ENCODE measurements at places on chromosomes 4 and X.

DNA sequence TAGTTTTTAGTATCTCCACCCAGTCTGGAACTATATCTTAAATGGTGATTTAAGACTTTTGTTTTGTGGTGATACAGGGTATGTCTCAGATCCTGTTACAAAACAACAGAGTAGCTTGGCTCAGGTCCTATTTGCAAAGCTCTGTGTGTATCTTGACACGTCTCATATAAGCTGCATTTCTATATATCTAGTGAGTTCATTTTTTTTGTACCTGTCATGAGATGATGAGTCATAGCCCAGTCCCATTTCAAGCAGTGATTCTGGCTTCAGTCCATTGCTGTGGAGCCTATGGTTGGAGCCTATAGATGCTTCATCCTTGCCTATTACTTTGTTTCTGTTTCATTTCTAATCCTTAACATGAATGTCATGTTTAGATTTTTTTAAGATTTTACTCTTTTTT is 23.0 kb downstream of the GRXCR1 start:
- DNase-seq: no peak

- no peak for DNase-seq
Observed at GRCh38 chrX:40402831-40403533, 177.8 kb upstream of the ATP6AP2 start.

DNA sequence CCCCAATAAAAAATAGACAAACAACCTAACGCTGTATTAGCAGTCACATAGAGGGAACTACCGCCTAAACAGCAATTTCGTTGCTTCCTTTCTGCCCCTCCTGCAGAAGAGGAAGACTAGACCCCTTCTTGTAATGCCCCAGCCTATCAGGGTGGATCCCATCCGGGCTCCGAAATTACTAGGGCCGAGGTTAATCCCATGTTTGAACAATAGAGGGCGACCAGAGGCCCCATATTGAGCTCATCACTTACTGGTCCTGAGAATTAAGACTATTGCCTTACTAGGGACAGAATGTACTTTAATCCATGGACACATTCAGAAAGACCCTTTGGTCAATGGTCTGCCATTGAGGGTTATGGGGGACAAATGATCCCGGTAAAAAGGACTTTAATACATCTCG is 11.8 kb upstream of the ZNF630 start:
- DNase-seq: peak; percentile 50

- no peak for DNase-seq
Observed at GRCh38 chr4:34633241-34633640, 1611.1 kb downstream of the ARAP2 start.

- peak; percentile 21 for DNase-seq
Observed at GRCh38 chr4:99816545-99817308, at the start of gene DAPP1. DAPP1 (plus strand) TSS chr4:99816827; CDS start chr4:99816914, 87 bp downstream.

- DNase-seq: no peak
Observed at GRCh38 chr4:164446516-164446915, 307.4 kb upstream of the SMIM31 start.

DNA sequence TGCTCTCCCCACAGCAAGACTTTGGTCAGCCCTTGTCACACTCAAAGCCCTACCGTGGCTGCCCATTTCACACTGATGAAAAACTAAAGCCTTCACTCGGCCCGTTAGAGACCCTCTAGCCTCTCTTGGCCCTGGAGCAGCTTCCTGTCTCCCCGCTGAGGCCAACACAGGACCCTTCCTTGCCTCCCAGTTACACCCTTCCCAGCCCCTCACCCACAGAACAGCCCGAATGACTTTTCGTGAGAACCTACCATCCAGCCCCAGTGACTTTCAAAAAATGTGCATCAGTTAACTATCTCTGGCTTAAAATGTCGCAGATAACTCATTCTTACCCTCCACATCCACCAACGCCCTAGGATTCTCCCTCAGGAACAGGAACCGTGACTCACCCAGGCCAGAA is 756 bp upstream of the TAF9B start:
- DNase-seq: no peak

DNA sequence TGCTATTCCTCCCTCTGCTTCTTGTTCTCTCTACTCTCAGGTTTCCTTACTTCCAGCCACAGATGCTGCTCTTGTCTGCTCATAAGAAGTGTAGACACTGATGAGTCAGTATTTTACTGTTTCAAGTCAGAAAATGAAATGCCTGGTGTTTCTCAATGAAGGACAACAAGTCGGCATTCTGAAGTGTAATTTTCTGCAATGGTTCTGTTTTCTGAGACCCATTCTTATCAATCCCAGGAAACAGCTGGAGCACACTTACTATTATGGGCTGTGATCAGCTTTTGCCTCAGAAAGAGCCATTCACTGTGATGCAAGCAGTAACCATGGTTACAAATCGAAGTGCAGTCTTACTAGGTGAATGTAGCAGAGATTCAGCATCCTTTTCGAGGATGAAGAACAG is 42.0 kb downstream of the SLC4A4 start:
- DNase-seq: no peak

GRCh38 chr4:106195435-106195950 is 120.5 kb downstream of the TBCK start:
- no peak for DNase-seq

DNA sequence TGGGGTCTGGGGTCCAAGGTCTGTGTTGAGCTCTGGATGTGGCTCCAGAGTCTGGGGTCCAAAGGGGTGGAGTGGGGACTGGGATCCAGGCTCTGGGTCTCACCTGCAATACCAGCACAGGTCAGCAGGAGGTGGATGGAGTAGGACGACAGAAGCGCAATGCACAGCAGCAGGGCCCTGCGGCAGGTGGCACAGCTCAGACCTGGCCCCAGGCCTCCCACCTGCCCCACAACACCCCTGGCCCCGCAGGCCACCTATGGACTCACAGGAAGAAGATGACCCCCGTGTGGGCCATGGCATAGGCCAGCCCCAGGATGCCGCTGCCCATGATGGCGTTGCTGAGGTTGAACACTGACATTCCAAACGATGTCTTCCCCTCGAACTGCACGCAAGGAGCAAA is 3.4 kb downstream of the SLC38A5 start:
- DNase-seq: no peak

DNA sequence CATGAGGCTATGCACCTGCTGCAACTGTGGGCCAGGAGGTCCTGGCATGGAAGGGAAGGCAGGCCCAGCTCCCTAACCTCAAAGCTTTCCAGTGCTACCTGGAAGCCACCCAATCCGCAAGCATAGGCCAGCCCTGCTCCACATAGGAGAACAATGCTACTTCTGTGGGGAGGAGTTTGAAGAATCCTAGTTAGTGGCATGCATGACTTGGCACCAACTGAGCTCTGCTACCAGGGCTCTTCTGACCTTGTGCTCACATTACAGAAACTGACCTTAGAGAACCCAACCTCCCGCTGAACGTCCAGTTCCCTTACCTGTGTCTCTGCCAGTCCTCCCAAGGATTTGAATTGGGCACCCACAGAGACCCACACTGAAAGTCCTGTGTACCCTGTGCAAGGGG is 58.8 kb downstream of the USP46 start:
- DNase-seq: no peak

GRCh38 chr4:85084371-85085094 is 118.0 kb upstream of the WDFY3 start:
- no peak for DNase-seq

DNA sequence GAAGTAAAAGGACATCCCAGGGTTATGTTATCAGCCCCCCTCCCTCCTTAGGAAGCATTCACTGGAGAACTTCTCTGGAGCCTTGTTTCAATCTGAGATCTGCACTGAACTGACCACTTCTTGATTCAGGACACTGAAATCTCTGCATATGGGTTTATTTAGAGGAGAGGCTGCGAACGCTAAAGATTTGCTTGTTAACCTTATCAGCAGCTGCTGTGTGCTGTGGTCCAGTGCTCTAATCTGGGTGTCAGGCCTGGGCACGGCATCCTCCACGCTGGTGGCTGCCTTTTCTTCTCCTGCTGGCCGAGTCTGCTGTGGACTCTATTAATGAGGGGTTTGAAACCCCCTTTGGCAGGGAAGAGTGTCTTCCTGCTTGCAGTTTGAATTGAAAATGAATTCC is 1094.7 kb upstream of the TENM3 start:
- no peak for DNase-seq

DNA sequence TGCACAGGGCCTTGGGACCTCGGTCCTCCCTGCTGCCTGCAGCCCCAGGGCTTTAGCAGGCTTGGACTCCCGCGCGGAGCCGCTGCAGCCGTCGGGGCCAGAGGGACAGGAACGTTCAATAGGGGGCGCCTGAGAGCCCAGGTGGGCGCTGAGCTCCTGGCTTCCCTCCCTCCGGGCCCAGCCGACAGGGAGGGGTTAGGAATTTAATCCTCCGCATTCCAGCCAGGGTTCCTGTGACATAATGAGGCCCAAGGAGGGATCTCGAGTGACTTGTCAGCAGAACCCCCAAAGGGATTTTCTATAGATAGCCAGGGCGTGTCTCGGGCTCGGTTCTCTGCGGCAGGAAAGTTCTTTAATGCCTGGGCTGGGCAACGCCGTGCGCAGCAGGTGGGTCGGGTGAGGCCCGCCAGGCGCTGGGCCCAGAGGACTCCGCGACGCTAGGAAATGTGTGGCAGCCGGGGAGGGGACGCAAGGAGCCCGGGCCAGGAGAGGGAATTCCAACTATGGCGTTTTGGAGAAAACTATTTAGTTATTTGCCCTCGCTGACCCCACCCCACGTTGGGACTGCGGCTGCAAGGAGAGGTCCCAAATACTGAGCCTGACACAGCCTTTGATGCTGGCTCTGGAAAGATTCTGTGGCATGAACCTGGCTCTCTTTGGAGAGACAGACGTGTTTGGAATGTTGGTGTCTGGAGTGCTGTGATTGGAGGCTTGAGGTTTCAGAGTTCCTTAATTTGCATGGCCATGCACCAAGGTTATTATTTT is 285.2 kb upstream of the GATB start:
- peak; percentile 72 for DNase-seq

DNA sequence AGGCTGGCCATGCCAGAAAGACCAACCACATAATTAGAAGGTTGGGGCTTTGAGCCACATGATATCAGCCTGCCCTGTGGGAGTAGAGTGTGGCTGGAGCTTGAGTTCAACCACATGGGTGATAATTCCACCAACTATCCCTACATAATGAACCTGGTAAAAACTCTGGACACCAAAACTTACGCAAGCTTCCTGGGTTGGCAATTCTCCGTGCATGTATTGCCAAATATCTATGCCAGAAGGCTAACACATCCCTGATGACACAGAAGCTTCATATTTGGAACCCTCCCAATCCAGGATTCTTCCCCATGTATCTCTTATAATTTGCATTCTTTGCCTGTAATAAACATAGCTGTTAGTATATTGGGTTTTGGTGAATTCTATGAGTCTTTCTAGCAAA is 68.2 kb downstream of the FUNDC1 start:
- DNase-seq: no peak

DNA sequence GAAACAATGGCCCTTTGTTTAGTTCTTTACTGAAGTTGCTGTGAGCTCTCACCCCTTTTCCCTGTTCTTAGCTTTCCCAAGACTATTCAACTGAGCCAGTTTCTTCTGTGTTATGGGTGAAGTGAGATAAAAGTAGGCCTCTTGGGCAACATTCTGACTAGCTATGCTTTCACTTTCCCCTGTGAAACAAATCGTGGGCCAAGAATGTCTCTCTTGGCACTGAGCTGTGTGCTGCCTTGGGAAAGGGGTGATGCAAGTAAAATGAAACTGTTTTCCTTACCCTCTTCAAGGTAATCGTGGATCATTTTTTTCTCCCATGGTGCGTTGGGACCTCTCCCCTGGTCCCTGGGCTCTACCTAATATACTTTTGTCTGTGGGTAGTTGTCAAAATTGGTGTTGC is 653.9 kb upstream of the MAGEB2 start:
- no peak for DNase-seq

DNA sequence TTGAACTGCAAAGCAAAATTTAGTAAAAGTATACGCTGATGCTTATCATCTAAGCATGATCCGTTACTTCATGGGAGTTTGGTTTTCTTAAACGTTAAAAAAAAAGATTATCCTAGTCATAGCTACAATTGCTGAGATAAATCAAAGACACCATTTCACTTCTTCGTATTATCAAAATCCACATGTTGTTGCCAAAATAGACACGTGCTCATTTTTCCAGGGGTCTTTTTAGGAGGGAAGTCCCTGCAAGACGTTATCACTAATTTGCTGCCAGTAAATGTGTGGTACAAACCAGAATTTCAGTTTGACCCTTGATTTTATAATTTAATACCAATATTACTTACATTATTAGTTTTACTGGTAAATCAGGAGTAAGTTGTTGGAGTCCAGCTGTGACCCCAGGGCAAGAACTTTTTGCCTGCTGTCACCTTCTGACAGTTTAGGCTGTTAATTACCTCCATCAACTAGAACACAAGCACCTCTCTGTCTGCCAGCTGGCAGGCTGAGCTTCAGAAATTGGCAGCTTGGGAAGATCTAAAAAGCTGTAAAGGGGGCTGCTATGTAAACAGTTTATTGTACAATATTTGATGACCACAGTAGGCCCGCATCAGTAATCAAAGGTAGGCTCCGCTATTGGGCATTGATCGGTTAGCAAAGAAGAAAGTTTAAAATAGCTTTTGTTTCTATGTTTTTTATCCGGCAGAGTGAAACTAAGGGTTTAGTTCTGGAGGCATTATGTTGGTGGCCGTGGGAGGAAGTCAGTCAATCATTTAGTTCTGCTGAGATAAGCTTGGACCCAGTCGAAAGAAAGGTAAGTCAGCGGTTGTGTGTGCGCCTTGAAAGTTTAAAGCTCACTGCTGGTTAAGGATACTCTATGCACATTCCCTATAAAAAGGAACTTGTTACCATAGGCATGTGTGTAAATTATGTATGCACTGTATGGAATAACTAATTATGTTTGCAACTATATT is 196.4 kb downstream of the FBXO8 start:
- peak; percentile 65 for DNase-seq

- no peak for DNase-seq
Observed at GRCh38 chr4:149110481-149110880, 668.3 kb upstream of the NR3C2 start.

DNA sequence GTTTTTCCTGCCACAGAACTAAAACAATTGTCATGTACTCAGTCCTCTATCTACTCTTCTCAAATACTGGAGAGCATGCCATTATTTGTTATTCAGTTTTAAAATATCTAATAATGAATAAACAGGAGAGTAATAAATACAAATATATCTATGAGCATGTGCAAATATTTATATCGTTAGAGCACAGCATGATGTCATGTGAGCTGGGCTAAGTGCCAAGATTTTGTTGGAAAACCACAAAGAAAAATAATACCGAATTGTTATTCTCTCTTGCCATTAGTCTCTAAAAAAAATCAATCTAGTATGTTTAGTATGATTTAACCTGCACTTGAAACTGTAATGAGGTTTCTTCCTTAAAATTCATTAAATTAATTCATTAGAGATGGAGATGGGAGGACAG is 97.3 kb downstream of the DDX60 start:
- DNase-seq: no peak
